NCI-H774 (cell line): ENCODE measurements at places on chromosomes 2 and 18.

GRCh38 chr2:240632306-240632721 lies 7.0 kb downstream of the GPR35 start:
- no peak for DNase-seq

GRCh38 chr18:51074605-51075004 lies 44.6 kb downstream of the SMAD4 start:
- no peak for DNase-seq

DNA sequence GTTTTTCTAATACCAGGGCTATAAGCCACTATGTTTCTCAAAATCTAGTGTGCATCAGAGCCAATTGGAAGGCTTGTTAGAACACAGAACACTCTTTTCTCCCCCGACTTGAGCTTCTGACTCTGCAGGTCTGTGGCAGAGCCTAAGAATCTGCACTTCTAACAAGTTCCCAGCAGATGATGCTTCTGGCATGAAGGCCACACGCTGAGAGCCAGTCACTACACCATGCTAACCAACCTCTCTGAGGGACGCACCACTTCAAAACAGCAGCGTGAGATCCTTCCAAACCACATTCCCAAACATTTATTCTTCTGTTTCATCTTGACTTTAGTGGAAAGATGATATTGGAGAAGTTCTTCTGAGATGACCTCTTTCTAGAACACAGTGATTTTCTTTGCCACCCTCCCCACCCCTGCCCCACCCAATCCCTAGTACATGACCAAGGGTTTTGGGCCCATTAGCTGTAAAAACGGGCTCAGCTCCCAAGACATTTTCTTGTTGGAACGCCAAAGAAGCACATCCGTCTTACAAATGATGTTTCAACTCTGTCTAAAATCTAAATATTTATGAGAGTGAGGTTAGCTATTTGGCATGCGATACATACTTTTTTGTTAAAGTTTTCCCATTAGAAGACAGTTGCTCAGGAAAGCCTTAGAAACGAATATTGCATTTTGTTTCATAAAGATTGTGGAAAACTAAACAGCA lies 391.9 kb downstream of the TMEM182 start:
- DNase-seq: no peak

DNA sequence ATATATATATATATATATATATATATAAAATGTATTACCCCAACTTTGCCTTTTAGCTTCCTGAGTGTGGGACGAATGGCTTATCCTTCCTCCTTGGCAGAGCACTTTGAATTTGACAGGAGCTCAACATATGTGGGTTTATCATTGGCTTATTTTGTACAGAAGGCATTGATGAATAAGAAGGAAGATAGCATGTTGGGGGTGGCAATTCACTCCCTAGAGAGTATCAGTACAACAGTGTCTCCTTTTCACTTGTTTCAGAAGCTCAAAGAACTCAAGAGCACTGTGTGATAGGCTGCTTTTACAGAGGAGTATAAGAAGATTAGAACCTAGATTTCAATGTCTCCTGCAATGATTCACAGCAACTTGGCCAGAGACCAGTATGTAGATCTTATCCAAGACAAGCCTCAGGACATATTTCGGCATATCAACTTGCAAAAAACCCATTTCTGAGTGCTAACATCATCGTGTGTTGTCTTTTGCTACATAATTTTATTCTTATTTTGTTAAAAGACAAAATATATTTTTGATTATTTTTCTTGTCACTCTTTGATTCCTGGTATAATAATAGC lies 345.8 kb downstream of the SOCS6 start:
- no peak for DNase-seq

- no peak for DNase-seq
Measured at GRCh38 chr2:9556121-9556743, 602 bp upstream of the ADAM17 start.

- no peak for DNase-seq
Measured at GRCh38 chr2:11939523-11939922, 193.1 kb downstream of the LPIN1 start.
